NCI-H1048 (cell line): ENCODE measurements at places on chromosomes 12 and 14.

GRCh38 chr14:84610086-84610485 is 919.9 kb upstream of the FLRT2 start:
- DNase-seq = no peak

DNA sequence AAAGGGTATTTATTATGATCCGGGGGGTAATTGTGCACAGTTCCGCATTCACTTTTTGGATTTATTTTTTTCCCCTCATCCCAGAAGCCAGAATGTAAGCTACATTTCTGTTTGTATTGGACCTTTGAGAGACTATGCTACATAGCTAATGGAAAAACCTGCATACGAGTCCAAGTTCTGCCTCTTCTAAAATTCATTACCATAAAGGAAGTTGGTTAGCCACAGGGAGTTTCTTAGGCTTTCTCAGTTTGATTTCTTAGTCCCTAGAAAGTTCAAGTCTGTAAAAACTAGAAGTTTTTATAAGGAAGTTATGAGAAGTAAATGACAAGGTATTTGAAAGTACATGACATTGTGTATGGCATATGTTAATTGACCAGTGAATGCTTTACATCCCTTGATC is 138.7 kb downstream of the PDE3A start:
- DNase-seq = no peak

DNA sequence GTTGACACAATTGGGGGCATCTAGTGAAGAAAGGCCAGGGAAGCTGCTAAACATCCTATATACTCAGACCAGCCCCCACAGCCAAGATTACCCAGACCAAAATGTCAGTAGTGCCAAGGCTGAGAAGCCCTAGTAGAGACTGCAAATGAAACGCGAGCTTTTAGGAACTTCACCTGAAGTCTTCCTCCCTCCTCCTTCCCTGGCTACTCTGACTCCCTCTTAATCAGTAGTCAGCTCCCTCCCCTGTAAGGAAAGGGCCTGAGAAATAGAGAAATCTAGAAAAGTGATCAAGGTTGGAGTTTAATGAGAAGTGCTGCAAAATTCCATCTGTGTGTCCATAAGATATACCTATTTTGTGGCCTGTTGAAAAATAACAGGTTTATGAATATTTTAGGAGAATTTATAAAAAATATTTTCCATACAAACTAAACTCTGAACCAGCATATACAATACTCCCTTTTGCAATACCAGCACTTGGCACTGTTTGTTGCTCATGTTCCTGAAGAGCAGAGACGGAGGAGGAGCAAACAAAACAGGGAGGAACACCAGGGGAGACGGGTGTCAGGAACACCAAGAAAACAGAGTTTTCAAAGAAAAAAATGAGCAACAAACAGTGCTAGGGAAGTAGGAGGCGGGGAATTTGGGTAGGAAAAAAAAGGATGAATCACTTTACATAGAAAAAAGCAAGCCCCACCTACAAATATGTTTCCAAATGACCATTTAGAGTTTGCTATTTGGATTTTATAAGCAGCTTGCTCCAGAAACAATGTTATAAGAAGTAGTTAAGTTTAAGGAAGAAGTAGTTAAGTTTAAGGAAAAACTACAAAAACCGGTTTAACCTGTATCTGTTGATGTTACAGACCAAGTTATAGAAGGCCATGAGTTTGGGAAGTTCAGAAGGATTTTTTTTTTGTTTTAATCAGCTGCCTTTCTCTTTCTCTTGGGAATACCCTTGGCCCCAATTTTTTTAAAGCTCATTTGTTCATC is 282.1 kb upstream of the GRIP1 start:
- DNase-seq = no peak

GRCh38 chr12:99146185-99146584 is 501.1 kb downstream of the APAF1 start:
- DNase-seq = no peak

DNA sequence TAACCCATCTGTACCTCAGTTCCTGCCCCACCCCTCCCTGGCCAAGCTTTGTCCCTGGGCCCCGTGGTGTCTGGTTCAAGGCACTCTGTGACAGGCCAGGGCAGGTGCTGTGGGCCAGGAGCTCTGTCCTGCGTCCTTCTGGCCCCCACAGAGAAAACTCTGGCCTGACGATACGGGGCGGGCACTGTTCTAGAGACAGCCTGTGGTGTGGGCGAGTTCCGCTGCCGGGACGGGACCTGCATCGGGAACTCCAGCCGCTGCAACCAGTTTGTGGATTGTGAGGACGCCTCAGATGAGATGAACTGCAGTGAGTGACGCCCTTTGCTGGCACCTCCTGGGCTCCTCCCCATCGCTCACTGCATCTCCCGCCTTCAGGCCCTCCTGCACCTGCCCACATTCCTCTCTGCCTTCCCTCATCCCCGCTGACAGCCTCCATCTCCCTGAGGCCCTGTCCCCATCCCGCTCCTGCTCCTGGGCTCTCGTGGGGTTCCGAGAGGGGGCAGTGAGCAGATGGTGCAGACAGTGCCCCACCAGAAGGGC is 22.8 kb upstream of the NXPH4 start:
- DNase-seq = no peak

DNA sequence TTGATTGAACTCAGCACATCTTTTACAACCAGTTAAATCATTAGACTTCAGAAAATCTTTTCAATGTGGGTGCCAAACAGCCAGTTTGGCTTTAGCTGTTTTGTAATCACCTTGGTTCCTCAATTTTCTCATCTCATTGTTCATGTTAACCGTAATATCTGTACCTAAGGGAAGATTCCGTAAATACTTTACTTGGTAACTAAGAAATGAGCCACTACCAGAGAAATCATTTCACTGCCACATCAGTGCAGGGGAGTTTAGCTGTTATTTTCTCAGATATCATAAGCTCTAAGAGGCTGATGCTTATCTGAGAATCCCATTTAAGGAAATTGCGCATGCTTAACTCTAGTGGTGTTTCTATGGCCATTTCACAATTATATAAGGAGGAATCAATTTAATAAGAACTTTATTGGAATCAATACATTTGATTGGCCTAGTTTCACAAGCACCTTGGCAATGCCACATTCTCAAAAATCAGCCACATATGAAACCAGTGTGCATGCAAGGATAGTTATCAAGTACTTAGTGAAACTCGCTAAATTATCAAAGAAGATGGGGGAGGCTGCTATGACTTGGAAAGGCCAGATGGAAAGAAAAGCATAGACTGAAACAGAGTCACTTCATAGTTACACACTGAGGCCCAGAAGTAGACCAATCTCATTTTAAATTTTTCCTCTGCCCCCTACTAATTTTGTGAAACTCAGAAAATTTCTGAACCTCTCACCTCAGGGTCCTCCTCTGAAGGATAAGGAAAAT is 28.1 kb upstream of the IL22 start:
- no peak for DNase-seq

- DNase-seq = no peak
These were observed 163.7 kb upstream of the CLEC14A start for GRCh38 chr14:38419579-38419978.

DNA sequence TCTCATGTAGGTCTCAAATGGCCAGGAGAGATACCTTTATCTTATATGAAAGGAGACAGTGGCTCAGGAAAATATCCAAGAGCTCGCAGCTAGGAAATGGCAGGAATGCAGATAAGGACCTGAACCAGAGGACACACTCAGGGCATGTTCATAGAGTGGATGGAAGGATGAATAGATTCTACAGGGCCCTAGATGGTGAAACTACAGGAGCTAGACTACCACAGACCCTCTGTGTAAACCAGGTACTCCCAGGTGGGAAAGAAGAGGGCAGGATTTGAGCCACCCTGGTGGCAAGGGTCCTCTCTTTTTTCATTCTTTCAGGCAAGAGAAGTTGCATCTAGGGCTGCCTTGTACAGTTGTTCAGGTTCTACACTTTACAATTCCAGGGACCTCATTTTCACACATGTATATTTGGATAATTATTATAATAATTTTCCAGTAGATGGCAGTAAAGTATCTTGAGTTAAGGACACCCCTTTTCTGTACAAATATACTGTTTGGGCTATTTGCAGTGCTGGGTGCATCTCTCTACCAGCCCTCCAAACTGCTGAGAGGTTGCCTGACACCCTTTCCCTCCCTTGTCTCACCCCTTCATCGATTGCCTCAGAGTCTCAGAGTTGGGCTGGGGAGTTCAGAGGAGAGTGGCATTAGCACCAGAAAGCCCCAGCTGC is 10.5 kb upstream of the ZDHHC22 start:
- DNase-seq = peak; percentile 9

GRCh38 chr14:88940671-88941070 is 116.2 kb downstream of the TTC8 start:
- DNase-seq = no peak

DNA sequence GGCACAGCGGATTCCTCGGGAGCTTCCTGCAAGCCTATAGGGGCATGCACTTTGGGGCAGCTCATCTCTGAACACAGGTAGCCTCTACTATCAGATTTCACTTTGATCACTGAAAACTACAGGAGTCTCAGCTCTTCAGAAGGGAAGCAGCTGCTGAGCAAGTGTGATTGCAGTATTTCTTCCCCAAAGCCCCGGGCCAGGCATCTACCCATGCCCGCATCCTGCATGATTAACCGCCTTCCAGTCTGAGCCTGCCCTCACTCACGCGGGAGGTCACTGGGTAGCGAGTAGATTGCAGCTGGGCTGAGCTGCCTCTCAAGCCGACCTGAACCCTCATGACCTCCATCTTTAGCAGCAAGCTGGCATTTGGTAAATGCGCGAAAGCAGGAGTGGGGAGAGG is 334.7 kb downstream of the DPF3 start:
- DNase-seq = no peak

DNA sequence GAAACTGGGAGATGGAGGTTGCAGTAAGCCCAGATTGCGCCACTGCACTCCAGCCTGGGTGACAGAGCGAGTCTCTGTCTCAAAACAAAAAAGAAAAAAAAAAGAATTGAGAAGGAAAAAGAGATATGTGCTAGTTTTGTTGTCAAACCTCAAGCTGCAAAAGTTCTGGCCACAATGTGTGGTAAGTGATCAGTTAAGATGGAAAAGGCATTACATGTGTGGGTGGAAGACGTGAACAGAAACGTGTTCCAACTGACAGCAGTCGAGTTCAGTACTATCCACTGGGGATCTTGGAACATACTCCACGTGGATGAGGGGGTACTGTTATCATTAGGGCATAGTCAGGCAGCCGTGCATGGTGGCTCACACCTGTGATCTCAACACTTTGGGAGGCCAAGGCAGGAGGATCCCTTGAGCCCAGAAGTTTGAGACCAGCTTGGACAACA is 17.3 kb downstream of the GPR68 start:
- no peak for DNase-seq

GRCh38 chr14:42884100-42884499 is 1277.4 kb downstream of the LRFN5 start:
- DNase-seq = no peak

DNA sequence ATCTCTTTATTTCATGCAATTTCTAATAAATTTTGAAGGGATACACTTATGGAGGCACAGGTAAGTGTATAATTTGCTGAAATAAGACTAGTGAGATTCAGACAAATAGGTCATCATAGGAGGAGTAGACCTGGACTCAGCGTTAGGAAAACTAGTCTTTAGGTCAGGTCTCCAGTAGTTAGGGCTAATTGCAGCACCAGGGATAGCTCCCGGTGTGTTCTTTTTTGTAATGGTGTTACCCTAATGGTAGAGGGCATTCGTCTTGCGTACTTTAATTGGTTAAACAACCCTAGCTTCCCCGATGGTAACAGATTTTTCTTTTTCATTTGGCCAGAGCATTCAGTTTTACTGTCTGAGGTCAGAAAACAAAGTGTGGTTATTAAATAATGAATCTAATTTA is 64.9 kb downstream of the ARID2 start:
- DNase-seq = no peak
